ENCODE measurements at places on chromosomes 11 and 22.

DNA sequence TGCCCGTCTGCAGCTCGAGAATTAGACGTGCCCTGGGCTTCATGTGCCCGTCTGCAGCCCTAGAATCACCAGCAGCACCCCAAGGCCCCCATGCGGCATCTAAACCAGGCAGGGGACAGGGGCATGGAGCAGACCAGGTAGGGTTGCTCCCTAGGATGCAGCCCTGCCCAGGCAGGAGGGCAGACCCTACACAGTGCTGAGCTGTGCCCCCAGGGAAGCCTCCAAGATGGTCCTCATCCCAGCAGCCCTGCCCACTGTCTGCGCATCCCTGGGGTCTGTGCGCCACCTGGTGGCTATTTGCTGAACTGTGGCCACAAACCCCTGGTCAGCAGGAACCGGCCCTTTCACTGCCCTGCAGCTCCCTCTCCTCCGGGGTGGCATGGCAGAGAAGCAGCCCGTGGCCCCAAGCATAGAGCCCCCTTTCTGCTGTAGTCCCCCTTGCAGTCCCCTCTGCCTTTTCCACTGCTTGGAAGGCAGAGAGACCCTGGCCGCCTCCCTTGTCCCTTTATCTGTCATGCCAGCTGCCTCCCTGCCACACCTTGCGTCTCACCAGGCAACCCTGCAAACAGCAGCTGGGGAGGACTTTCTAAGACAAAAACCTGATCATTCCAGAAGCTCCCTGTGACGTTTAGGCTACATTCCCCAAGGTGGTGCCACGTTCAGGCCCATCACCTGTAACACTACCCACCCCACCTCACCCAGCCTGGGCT lies 86.6 kb downstream of the KCNQ1 start:
- peak; percentile 59 for DNase-seq

- no peak for DNase-seq
Observed at GRCh38 chr11:63911440-63911839, 5.5 kb downstream of the RCOR2 start.

- DNase-seq: no peak
Observed at GRCh38 chr11:111525456-111525855, 10.9 kb downstream of the HOATZ start.

- DNase-seq: no peak
Observed at GRCh38 chr11:69470301-69470700, 11.2 kb upstream of the LINC01488 start.

Data from urothelium cell line (cell line).